ENCODE measurements at places on chromosomes 6 and 20.

- DNase-seq: no peak
Measured at GRCh38 chr6:1170794-1171193, 141.1 kb upstream of the FOXQ1 start.

DNA sequence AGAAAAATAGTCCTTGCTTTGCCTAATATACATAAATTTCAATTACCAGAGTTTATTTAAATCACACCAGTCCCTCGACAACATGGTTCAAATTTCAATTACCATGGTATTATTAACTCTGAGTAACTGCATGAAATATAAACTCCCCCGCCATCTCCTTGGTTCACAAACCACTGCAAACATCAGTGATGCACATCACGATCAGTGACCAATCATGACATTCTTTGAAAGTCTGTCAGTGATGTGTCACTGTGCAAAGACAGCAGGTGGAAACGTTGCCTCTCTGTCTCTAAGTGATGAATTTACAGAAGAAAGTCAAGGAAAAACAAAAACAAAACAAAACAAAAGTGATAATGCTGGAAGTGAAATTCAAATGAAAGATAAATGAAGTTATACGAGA lies 86.7 kb downstream of the TASP1 start:
- DNase-seq: no peak

DNA sequence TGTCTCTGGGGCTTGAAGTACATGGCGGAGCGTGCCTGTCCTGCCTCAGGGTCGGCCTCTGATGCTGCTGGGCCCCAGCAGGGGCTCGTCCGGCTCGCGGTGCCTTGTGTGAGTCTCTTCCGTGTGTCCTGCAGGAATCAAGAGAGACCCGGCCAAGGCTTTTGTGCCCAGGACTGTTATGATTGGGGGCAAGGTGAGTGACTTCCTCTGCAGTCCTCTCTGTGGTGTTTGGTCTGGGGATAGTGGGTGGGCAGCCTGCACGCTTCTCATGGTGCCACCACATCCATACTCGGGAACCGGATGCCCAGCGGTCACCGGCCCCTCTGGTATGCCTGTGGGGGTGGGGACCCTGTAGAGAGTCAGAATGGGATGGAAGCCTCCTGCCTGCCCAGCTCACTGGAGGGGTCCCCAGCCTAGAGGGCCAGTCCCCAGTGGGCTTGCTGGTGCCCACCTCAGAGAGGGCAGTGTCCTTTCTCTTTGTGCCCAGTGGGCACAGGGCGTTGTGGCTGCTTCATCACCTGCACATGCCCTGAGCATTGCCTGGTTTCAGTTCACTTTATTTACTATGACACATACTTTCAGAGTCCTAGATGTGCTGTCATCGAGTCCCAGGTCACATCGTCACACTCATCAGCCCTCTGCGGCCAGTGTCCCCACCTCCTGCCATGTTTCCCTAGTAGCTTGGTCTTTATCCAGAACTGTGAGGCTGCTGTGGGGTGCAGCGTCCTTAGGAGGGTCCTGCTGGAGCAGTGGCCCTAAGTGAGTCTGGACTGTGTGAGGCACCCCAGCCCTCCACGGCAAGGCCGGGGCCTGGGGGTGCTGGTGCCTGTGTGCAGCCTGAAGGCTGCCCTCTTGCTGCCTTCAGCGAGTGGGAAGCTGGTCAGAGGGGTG lies 40.7 kb downstream of the PYGB start:
- DNase-seq: peak; percentile 41

- peak; percentile 52 for DNase-seq
Measured at GRCh38 chr6:161226009-161226964, 47.6 kb downstream of the AGPAT4 start.

- DNase-seq: no peak
Measured at GRCh38 chr20:62728781-62729300, 20.2 kb downstream of the NTSR1 start.

GRCh38 chr20:50628332-50628731 lies 63.0 kb downstream of the RIPOR3 start:
- no peak for DNase-seq

- DNase-seq: no peak
Measured at GRCh38 chr20:8652396-8652795, 416.5 kb upstream of the PLCB4 start.

- no peak for DNase-seq
Measured at GRCh38 chr20:25248786-25249172, 894 bp downstream of the PYGB start.

- no peak for DNase-seq
Measured at GRCh38 chr6:45955597-45955996, 60.1 kb downstream of the CLIC5 start.

DNA sequence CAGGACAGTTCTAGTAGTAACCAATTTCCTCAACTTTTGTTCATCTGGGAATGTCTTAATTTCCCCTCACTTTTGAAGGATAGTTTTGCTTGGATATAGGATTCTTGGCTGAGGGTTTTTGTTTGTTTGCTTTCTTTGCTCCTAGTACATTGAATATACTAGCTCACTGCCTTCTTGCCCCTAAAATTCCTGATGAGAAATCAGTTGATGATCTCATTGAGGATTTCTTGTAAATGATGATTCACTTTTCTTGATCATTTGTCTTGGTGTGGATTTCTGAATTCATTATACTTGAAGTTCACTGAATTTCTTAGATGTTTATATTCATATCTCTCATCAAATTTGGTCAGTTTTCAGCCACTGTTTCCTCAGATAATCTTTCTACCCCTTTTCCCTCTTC lies 49.1 kb upstream of the PRDM1 start:
- DNase-seq: peak; percentile 47

GRCh38 chr6:659716-660581 lies 3.0 kb upstream of the HUS1B start:
- DNase-seq: no peak

GRCh38 chr20:9399322-9399721 lies 115.1 kb upstream of the LAMP5 start:
- no peak for DNase-seq

DNA sequence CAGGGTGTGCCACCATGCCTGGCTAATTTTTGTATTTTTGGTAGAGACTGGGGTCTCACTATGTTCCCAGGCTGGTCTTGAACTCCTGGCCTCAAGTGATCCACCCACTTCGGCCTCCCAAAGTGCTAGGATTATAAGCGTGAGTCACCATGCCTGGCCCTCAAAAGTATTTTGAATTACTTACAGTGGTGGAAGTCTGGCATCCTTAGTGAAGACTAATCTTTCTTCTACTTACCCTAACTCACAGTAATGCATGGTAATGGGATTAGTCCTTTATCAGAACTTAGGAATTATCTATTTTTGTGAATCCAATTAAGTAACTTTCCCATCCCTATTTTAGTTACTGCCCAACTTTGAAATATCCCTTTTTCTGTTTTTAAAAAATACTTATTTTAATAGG lies 3.9 kb downstream of the RWDD1 start:
- no peak for DNase-seq

- no peak for DNase-seq
Measured at GRCh38 chr6:105596284-105596755, 193.4 kb upstream of the PREP start.

- DNase-seq: no peak
Measured at GRCh38 chr20:36010825-36011224, 42.4 kb downstream of the CNBD2 start.

DNA sequence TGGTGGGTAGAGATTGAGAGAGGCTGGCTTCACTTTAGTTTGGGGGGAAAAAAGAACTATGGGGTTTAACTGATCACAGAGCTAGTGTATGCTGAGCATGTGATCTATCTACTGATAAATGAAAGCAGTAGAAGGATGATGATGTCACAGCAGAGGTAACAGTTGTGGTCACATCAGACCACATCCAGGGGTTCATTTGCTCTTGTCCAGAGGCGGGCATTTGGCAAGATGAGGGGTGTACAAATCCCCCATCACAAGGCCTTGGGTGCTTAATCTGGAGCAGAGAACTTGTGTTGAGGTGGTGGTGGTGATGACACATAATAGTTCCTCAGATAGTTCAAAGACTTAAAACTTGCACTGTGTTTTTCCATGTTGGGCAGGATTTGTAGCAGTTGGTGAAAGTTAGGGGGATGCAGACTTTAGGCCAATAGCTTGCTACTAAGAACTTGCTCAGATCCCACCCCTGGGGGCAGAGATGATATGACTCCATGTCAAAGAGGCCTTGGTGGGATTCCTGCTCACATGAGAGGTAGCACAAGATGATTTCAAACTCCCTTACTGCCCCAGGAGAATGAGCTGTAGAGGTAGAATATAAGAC lies 63.4 kb downstream of the PRDM1 start:
- no peak for DNase-seq

DNA sequence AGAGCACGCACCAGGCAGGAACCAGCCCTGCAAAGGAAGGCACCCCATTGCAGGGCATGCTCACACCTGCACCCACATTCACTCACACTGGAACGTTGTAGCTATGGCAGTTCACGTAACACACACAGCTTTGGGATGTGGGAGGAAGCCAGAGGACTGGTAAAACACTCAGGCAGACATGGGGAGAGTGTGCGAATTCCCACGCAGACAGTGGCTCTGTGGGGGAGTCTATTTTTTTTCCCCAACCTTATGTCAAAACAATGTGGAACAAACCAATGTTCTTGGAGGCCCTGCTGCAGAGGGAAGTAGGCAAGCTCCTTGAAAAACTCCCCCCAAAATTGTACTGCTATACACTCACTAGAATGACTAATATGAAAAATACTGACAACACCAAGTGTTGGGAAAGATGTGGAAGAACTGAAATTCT lies 91.0 kb downstream of the PPP1R14C start:
- DNase-seq: peak; percentile 17

GRCh38 chr20:46573234-46573633 lies 22.8 kb upstream of the OCSTAMP start:
- DNase-seq: no peak

DNA sequence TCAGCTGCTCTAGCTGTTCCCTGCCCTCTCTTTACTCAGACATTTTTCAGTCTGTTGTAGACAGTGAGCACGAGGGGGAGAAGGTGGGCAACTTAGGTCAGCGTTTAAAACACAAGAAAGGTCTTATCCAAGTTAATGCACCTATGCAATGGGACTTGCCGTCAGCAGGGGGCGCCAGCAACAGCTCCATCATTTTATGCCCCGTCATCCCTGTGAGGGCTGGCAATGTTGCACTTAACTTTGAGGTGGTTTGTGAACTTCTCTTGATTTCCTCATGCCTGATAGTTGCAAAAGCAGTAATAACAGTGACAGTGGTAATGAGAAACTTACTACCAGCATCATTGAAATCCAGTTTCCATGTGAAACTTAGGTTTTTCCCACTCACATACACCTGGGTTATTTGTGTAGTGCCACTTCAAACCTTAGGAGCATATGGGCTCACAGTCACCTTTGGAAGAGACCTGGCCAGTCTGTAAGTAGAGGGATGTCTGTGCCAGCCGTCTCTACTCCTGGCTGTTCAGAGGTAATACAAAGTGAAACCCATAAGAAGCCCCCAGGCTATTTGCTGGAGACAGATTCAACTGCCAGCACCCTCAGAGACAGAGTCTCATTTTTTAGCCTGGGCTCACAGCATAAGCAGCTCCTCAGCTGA lies 44.9 kb upstream of the ID1 start:
- DNase-seq: peak; percentile 90

GRCh38 chr20:13283869-13284829 lies 63.1 kb downstream of the ISM1 start:
- no peak for DNase-seq

- DNase-seq: peak; percentile 49
Measured at GRCh38 chr20:21102603-21103311, 3.4 kb downstream of the LINC00237 start.

- DNase-seq: no peak
Measured at GRCh38 chr6:105515054-105515453, 112.2 kb upstream of the PREP start.

DNA sequence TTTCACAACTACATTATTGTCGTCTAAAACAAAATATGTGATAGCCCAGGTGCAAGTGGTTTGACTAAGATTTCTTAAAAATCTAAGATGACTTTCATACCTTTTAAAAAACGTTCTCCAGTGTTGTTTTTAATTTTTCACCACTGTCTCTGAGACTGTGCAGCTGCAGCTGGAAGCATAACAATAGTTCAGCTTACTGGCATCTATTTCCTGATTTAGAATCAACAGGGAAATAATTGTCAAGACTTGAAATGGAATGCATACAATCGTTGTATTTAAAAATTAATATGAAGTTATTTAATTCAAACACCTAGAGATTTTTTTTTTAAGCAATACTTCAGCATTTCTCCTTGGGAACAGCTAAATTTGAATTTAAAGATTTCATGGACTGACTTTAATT lies 982.0 kb upstream of the EPHA7 start:
- no peak for DNase-seq

DNA sequence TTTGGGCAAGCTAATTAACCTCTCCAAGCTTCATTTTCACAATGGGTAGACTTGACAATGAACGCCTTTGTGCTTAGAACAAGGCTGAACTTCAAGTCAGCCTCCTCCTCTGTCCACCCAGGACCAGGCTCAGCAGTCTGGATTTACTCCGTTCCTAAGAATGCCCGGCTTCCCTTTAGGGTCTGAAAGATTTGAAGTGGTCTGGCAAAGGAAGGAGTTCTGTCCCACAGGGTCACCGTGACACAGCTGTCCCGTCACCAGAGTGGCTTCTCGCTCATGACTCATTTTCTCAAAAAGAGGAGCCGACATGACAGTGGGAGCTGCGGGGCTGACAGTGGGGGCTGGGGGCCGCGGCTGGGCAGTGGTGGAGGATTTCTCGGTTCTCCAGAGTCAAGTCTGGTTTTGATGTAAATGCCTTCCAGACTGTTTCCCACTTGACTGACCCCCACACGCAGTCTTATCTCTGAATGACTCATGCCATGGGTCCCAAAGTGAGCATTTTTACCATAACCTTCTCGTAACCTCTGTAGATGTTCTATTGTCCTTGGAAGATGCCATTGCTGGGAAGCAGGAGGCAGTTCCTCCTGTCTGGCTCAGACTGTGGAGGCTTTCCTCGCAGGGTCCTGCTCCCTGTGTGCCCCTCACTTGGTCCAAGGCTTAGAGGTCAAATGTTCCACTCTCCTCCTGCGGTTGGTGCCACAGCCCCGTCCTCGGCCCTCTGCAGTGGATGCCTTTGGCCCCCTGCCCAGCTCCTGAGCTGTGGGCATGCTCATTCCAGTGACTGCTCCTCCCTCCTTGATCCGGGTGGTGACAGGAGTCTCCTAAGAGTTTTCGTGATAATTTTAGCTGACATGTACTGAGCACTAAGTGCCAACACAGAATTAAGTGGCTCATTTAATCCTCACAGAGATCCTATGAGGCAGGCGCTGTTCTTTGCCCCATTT lies 253.1 kb downstream of the FNDC1 start:
- DNase-seq: no peak
